Urothelium cell line (cell line): ENCODE measurements at places on chromosomes 2 and 18.
A peak's percentile ranks its signal among the peaks of the same experiment; 100 is the strongest.

DNA sequence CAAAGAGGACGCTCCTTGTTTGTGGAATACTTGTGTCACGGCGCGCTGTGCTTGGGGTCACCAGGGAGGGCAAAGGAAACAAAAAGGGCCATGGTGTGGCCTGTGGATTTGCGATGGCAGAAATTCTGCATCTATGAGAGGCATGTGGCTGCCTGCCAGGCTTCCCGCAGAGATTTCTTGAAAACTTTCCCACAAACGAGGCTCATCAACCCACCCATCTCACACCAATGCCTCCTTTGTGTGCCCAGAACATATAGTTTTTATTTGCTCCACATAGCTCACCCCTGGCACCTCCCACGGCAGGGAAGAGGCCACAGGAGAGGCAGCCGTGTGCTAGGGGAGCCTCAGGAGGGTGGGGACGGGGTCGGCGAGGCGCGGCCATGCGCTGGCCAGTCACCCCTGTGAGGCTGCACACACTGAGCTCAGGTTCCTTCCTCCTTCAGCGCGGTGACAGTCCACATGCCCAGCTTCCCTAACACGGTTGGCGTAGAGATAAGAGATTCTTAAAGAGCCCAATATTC lies 100.3 kb downstream of the MBP start:
- peak; percentile 14 for DNase-seq

DNA sequence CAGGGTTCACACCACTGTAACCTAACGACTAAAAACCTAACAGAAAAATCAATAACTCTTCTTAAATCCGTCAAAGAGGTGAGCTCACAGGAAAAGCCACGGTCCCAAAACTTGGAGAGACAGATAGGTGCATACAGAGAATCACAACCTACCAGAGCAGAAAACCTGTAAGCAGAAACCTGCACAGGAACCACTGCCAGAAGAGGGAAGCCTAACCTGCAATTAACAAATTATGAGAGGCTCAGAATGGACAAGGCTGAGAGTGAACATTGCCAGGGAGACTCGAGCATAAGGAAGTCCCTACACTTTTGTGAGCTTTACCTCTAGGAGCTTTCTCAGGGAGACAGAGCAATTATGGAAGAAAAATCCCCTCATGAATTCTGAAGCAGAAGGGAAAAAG lies 156.2 kb upstream of the NETO1 start:
- no peak for DNase-seq

GRCh38 chr18:35172451-35173035 lies 68.3 kb upstream of the ZNF397 start:
- DNase-seq, result no peak

DNA sequence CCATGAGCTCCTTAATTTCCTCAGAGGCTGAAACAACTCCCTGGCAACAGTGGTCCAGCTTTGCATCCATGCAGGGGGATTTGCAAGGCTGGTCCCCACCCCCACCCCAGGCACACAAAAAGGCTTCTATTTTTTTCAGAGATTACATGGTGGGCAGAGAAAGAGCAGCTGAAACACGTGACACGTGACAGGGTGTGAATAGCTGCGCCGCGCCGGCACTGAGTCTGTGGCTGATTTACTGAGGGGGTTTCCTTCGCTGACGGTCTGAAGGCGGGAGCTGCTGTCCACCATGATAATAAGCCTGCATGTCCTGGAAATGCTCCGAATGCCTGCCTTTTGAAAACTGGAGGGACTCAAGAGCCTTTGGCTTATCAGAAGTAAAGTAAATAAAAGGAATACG lies 50.7 kb upstream of the APCDD1 start:
- DNase-seq, result no peak

DNA sequence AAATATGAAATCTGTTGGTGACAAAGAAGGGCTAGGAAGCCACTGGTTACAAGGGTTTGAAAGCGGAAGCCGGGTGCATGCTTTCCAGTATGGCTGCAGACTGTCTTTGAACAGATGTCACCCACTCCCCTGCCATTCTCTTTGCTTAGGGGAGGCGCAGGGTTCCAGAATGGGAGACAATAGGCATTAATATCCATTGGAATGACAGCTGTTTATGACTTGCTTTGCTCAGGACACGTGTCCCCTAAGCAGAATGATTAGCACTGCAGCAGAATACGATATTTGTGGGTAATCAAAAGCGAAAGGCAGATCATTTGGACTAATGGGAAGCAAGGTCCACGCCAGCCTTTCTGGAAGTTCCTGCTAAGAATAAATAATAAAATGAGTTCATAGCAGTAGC lies 25.8 kb upstream of the NRP2 start:
- no peak for DNase-seq

DNA sequence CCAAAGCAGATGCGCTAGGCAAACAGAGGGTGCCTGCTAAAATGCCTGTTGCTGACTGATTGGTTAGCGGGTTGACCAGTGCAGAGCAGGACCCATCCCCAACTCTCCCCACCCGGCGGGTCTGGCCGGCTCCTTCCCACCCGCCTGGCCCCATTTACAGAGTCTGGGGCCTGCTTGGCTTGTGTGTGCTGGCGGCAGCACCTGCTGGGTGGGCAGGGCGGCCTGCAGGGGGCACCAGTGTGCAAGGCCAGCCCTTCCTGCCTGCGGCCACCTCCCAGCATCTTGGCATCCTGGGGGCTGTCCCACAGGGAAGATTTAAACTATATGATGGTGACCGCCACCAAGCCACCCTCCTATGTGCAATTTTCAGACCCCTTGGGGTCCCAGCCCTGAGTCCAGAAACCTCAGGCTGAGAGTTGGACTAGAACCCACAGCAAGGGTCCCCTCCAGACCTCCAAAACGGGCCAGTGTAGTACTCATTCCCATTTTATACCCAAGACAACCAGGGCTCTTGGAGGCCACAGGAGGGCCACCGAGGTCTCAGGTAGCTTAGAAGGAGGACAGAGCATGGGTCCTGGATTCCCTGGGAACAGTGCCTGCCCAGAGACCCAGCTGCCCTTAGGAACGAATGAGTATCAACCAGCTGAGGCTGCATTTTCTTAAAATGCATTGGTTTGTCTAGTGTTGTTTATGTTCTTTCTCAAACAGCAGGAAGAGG lies 173.6 kb downstream of the SMAD7 start:
- DNase-seq, result peak; percentile 71

GRCh38 chr18:9249254-9249653 lies 85.3 kb upstream of the TWSG1 start:
- no peak for DNase-seq

GRCh38 chr2:30252723-30253701 lies 21.7 kb downstream of the LBH start:
- peak; percentile 59 for DNase-seq
